Fibroblast of the conjunctiva (primary cell): ENCODE measurements at places on chromosomes 3 and 15.

DNA sequence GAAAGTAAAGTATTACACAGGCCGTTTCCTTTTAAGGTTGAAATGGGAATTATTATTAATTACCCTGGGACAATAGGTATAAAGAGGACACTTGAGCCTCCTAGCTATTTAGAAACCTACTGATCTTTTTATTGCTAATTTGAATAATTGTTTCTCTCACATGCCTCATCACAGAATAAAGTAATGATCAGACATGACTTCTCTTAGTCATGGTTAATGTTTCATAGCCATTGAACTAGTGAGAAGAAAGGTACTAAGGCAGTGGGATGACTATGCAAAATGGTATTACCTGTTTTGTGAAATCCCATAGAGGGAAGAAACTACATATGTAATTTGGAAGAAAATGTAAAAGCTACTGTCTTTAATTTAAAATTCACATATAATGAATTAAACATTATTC is 85.6 kb downstream of the EPHA6 start:
- DNase-seq, result no peak

GRCh38 chr3:134350861-134351311 is 23.4 kb downstream of the AMOTL2 start:
- no peak for DNase-seq

DNA sequence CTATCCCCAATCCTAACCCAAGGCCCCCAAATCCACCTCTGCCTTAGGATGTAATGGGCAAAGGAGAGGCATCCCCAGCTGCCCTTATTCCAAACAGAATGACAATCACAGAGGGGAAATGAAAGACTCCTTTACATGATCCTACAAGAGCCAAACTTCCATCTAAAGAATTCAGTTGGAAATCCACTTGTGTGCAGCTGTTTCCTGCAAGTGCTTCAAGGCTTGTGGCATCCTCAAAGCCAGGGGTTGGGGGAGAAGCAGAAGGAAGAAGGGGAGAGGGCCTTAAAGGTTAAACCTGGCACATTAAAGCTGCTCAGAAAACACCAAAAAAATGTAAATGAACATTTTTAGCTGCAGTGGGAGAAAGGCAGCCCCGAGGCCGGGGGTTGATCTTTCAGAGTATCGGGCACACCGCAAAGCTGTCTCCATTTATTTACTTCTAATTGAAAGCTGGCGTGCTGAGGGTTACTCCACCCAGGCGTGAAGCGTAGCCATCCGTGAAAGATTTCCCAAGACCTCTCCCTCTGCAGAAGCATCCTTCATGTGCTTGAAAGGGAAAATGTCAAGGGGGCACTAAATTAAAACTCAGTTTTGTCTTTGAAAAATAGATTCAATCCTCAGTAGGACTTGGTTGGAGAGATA is 217.8 kb downstream of the SHQ1 start:
- no peak for DNase-seq

- DNase-seq, result no peak
These were observed 174.1 kb downstream of the UACA start for GRCh38 chr15:70589221-70589620.

DNA sequence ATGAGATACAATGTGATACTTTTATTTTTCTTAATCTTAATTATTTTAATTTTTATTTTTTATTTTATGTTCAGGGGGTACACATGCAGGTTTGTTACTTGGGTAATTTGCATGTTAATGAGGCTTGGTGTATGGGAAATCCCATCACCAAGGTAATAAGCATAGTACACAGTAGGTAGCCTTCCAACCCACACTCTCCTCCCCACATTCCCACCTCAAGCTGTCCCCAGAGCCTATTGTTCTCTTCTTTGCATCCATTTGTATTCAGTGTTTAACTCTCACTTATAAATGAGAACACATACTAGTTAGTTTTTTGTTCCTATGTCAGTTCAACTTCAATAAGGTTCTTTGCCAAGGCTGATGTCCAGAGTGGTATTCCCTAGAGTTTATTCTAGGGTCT is 1375.4 kb downstream of the NSUN3 start:
- no peak for DNase-seq

- peak; percentile 13 for DNase-seq
These were observed 118.0 kb downstream of the ABI3BP start for GRCh38 chr3:100875239-100875638.

GRCh38 chr3:58519668-58520402 is 17.2 kb downstream of the ACOX2 start:
- no peak for DNase-seq

DNA sequence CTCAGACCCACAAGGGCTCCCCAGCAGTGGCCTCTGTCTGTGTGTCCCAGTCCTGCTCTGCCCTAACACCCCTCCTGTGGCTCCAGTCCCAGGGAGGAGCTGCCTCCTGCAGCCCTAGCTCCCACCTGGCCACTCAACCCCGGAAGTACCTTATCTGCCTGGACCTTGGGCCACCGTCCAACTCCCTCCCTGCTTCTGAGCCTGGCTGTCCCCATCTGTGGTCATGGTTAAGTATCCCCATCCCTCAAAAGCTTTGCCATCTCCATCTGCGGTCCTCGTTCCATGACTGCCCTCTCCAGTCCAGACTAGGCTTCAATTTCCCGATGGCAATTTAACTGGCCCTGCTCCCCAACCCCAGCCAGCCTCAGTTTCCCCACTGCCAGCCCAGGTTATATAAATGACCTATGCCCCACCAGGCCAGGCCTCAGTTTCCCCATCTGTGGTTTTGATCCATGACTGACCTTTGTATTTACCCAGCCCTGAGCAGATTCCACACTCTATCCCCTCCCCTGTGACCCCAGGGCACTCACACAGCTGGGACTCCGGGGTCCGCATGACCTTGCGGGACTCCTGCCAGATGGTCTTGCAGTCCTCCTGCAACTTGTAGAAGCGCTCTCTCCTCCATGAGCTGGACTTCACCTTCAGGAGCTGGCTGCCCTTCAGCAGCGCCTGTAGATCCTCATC is 9.6 kb downstream of the PLCD1 start:
- DNase-seq, result no peak

- DNase-seq, result no peak
These were observed 41.7 kb downstream of the SLCO2A1 start for GRCh38 chr3:133987948-133988484.
